ENCODE measurements at places on chromosomes 2 and 18. TPM values are rescaled to one million over a fixed set of nuclear protein-coding genes. Genes with fewer than 3 reads are reported as not detected.

DNA sequence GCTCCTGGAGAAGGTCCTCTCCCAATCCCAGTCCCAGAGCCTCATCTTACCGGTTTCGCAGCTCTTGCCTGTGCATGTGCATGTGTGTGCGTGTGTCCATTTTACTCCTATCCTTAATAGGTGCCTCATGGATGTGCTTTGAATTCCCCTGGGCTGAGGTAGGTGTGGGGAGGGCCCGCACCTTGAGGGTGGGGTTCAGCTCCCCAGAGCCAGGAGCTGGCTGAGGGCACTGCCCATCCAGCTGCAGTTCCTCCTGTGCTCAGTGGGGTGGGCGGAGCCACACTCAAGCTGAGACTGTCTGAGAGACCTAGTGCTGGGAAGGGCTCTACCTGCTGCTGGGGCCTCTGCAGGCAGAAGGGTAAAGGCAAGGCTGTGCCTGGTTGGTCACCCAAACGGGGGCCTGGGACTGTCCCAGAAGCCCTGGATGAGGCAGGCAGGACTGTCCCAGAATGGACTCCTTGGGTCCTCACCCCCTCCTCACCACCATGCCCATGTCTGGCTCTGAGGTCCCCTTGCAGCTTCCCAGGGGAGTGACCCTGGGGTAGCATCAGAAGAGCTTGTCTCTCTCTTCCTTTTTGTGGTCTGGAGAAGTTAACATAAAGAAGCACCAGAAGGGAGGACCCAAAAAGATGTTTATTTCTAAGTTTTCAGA is 8.9 kb downstream of the GDF7 start:
- no peak for DNase-seq

- no peak for DNase-seq
These were observed 66.8 kb upstream of the STK39 start for GRCh38 chr2:168314236-168314635.

DNA sequence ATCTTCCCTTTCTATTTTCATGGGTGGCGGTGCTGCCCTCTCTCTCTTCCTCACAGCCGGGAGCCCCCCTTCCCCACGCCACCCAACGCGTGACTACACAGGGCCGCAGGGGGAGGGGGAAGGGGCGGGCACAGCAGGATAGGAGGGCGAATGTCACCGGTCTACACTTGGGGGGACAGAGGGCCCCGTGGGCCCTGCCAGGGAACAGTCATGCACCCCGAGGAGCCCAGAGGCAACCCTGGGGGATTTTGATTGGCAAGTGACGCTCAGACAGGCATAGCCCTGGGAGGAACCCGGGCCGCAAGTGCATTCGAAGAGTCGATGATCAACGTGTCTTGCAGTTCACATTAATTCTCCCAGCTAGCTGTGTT is 91.1 kb upstream of the ANKRD30BL start:
- no peak for DNase-seq

GRCh38 chr2:140597205-140597604 is 1533.6 kb downstream of the LRP1B start:
- no peak for DNase-seq

ABHD1 gene
- not detected for total RNA-seq

GRCh38 chr2:33588232-33588631 is 10.9 kb downstream of the FAM98A start:
- no peak for DNase-seq

- DNase-seq = no peak
These were observed 52.6 kb upstream of the RAB27B start for GRCh38 chr18:54775686-54776085.

GRCh38 chr2:109604597-109604996 is 9.2 kb downstream of the SEPTIN10 start:
- no peak for DNase-seq

ASAP2 gene
- total RNA-seq = 15.3 TPM

GRCh38 chr2:30684516-30684915 is 122.7 kb downstream of the CAPN13 start:
- no peak for DNase-seq

HOXD12 gene
- not detected for total RNA-seq

GRCh38 chr2:102893870-102894269 is 132.0 kb downstream of the TMEM182 start:
- no peak for DNase-seq

- no peak for DNase-seq
These were observed 56.3 kb upstream of the UPP2 start for GRCh38 chr2:158045362-158045761.

- DNase-seq = no peak
These were observed 136.9 kb downstream of the MAIP1 start for GRCh38 chr2:200092235-200092634.

ZNF512 gene
- total RNA-seq = 18.9 TPM

- no peak for DNase-seq
These were observed 363.1 kb downstream of the LPIN1 start for GRCh38 chr2:12109363-12110017.

RGPD4 gene
- total RNA-seq = not detected

DNA sequence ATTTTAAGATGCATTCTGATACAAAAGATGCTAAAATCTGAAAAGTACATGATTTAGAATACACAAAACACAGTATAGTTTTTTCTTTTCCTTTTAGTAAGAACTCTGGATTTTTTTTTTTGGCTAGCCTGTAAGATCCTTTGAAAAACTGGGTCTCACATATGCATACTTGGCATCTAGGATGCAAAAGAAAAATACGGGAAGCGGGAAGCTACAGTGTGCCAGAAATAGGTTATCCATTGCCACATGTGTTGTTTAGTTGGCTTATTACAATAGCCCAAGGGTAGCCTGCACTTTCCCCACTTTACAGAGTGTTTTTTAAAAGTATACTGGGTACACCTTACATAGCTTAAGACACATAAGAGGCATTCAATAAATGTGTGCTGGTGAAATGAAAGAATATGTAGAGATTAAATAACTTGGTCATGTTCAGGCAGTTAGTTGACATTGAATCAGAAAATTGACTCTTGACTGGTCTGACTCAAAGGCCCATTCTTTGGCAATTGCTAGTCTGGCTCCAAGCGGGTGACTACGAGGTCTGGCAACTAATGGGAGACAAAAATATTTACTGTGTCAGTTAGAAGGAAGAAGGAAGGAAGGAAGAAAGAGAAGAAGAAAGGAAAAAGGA is 286.8 kb upstream of the TRIB2 start:
- no peak for DNase-seq

DNA sequence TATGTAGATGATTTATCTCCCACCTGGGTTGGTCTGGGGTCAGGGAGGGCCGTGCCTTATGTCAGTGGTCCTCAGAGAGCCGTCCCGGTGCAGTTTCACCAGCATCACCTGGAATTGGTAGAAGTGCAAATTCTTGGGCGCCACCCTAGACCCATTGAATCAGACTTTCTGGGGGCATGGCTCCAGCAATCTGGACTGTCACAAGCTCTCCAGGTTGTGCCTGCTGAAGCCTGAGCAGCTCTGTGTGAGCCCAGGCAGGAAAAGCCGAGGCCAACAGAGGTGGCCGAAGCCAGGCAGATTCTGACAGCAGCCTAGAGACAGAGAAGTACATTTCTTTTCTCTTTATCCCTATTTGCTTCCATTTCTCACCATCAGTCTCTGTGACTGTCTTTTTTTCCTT is 98.4 kb upstream of the SEC11C start:
- no peak for DNase-seq
